HepG2 (cell line): ENCODE measurements at places on chromosomes 2 and 18. TPM values are rescaled to one million over a fixed set of nuclear protein-coding genes. Genes with fewer than 3 reads are reported as not detected.
A peak's percentile ranks its signal among the peaks of the same experiment; 100 is the strongest.

GRCh38 chr18:46832849-46833248, 76.0 kb upstream of the ST8SIA5 start:
- H3K4me3 ChIP-seq, result no peak overlapping the region
- DNase-seq, result no peak
- H3K36me3 ChIP-seq, result peaks cover 31% of the 10 kb centered on the region; the same call in 2 of the 3 replicates
- H3K4me1 ChIP-seq, result peaks cover 15% of the 10 kb centered on the region

DNA sequence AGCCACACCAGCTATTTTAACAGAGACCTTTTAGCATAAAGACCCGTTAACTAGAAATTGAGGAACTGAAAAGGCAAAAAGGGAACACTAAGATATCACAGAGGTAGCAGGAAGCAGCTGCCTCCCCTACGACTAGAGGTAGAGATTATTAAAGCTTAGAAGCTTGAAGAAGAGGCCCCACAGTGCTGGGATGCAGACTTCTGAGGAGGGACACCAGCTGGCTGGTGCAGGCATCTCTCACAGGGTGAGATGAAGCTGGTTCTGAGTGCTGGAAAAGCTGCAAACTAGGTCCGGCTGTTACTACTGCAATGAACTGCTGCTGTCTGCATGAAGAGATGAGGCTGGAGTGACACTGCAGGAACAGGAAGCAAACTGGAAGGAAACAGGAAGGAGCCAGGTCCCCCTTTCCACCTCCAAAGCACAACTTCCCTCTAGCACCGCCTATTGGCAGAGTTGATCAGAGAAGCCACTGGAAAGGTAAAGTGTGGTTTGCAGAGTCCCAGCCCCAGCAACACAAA, 61.2 kb upstream of the MRPS9 start:
- H3K4me3 ChIP-seq, result no peak overlapping the region
- peak; percentile 33 for DNase-seq
- peaks cover 4% of the 10 kb centered on the region; the same call in 1 of the 3 replicates for H3K27me3 ChIP-seq
- H3K27ac ChIP-seq, result no peak overlapping the region

GRCh38 chr2:20363578-20363977, 12.9 kb upstream of the PUM2 start:
- H3K27ac ChIP-seq, result no peak overlapping the region
- peaks cover 5% of the 10 kb centered on the region; the same call in 1 of the 2 replicates for H3K4me1 ChIP-seq
- no peak for DNase-seq
- no peaks in the 10 kb centered on the region for H3K36me3 ChIP-seq

PSMA8 gene
- not detected in 2 replicates for total RNA-seq

DNA sequence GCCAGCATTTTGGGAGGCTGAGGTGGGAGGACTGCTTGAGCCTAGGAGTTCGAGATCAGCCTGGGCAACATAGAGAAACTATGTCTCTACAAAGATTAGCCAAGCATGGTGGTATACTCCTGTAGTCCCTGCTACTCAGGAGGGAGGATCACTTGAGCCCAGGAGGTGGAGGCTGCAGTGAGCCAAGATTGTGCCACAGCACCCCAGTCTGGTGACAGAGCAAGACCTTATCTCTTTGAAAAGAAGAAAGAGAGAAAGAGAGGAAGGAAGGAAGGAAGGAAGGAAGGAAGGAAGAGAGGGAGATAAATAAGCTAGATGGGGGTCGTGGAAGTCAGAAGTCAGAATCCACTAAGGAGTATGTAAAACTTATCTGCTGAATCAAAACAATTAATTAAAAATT, 16.2 kb downstream of the GPR75 start:
- DNase-seq, result no peak
- H3K36me3 ChIP-seq, result no peaks in the 10 kb centered on the region
- H3K4me1 ChIP-seq, result peaks cover 14% of the 10 kb centered on the region
- no peak overlapping the region for H3K4me3 ChIP-seq

ARHGEF33 gene
- total RNA-seq, result not detected in 2 replicates

DNA sequence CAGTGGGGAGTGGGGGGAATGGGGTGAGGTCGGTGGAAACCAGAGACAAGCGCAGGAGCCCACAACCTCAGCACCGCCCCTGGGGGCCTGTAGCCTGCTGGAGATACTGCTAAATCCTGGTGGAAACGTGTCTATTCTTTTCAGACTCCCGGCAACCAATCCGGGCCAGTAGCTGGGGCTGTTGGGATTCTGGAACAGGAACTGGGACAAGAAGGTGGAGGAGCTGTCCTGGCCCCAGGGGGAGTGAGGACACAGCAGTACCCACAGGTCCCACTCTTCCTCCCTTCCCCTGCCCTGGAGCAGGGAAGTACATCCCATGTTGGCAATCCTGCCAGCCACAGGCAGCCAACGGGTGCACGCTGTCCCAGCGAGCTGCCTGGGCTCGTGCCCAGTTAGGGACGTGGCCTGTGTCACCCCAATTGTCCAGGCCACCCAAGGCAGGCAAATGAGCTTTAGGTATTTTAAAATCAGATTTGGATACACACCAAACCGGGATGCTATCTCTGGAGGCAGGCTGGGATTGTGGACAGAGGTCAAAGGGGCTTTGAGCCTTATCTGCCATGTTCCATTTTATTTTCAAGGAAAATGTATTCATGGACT, 51.8 kb downstream of the HS1BP3 start:
- no peaks in the 10 kb centered on the region for H3K27me3 ChIP-seq
- DNase-seq, result no peak
- H3K36me3 ChIP-seq, result no peaks in the 10 kb centered on the region

- no peak overlapping the region for H3K27ac ChIP-seq
- H3K4me1 ChIP-seq, result peaks cover 14% of the 10 kb centered on the region
- H3K27me3 ChIP-seq, result no peaks in the 10 kb centered on the region
Observed at GRCh38 chr2:202842690-202843089, 28.9 kb downstream of the ICA1L start.

- DNase-seq, result no peak
- no peak overlapping the region for H3K27ac ChIP-seq
- H3K4me1 ChIP-seq, result no peaks in the 10 kb centered on the region
- H3K27me3 ChIP-seq, result no peaks in the 10 kb centered on the region; the same call in 2 of the 3 replicates
Observed at GRCh38 chr2:217249121-217250012, 389.5 kb upstream of the TNP1 start.

DNA sequence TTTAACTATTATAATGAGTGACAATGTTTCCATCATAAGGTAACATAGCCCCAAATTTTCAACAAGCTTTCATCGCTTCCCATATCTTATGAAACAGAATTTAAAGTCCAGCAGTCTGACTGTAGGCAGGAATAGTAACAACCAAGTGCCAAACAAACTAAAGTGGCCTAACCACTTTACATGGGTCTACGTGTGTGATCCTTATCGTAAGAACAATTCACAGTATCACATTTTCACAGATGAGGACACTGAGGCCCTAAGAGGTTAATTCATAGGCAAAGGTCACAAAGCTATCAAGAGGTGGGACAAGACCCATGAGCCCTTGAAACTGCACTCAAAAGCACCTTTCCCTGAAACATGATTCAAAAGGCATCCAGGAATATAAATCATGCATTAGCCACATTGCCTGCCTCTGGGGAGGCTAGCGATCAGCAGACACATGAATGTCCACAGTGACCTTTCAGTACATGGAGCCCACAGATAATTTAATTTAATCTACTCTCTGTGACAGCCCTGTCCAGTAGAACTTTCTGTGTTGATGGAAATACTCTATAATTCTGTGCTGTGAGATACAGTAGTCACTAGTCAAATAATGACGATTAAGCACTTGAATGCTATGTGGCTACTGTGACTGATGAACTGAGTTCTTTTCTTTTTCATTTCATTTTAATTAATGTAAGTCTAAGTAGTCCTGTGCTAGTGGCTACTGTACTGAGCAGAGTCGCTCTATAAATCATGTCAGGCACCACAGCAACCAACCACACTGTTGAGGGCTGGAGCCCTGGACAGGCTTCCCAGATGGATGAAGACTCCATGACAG, 30.3 kb downstream of the KIDINS220 start:
- no peaks in the 10 kb centered on the region for H3K27me3 ChIP-seq
- H3K4me3 ChIP-seq, result no peak overlapping the region
- H3K4me1 ChIP-seq, result peaks cover 5% of the 10 kb centered on the region; the same call in 1 of the 2 replicates
- H3K36me3 ChIP-seq, result peaks cover 64% of the 10 kb centered on the region
- H3K27ac ChIP-seq, result no peak overlapping the region

- no peak overlapping the region for H3K27ac ChIP-seq
- DNase-seq, result no peak
- H3K36me3 ChIP-seq, result peaks cover 57% of the 10 kb centered on the region
- H3K4me3 ChIP-seq, result no peak overlapping the region
- H3K4me1 ChIP-seq, result no peaks in the 10 kb centered on the region
Observed at GRCh38 chr2:106105151-106105922, 88.8 kb downstream of the UXS1 start.

GRCh38 chr2:1140389-1141003, 189.8 kb downstream of the SNTG2 start:
- H3K27me3 ChIP-seq, result peaks cover 9% of the 10 kb centered on the region; the same call in 1 of the 3 replicates
- no peaks in the 10 kb centered on the region for H3K36me3 ChIP-seq
- no peak overlapping the region for H3K4me3 ChIP-seq
- no peaks in the 10 kb centered on the region for H3K4me1 ChIP-seq

GRCh38 chr18:54690198-54690597, 99.2 kb downstream of the DYNAP start:
- H3K27me3 ChIP-seq, result no peaks in the 10 kb centered on the region
- DNase-seq, result no peak
- no peaks in the 10 kb centered on the region for H3K4me1 ChIP-seq
- H3K4me3 ChIP-seq, result no peak overlapping the region

- no peak overlapping the region for H3K27ac ChIP-seq
- H3K4me3 ChIP-seq, result no peak overlapping the region
Observed at GRCh38 chr18:69035756-69036155, 237.9 kb downstream of the CCDC102B start.

DNA sequence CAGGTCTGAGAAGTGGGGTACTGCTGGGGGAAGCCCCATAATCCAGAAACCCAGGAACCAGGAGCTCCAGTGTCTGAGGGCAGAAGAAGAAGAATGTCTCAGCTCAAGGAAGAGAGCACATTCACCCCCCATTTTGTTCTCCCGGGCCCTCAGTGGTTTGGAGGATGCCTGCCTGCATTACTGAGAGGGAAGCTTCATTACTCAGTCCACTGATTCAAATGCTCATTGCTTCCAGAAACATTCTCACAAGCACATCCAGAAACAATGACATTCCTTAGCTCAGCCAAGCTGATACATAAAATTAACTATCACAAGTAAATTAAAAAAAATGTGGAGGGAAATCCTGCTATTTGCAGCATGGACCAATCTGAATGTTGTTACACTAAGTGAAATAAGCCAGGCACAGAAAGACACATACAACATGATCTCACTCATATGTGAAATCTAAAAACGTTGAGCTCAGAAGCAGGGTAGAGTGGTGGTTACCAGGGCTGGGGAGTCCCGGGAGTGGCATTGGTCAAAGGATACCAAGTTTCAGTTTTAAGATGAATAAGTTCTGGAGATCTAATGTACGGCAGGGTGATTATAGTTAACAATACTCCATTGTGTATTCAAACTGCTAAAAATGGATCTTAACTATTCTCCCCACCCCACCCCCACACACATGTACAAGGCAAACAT, 459.3 kb downstream of the GALR1 start:
- no peaks in the 10 kb centered on the region for H3K4me1 ChIP-seq
- no peak for DNase-seq
- no peaks in the 10 kb centered on the region for H3K36me3 ChIP-seq
- H3K4me3 ChIP-seq, result no peak overlapping the region
- no peak overlapping the region for H3K27ac ChIP-seq
- no peaks in the 10 kb centered on the region for H3K27me3 ChIP-seq

GRCh38 chr2:182186132-182186735, 200.6 kb downstream of the PPP1R1C start:
- H3K27me3 ChIP-seq, result no peaks in the 10 kb centered on the region
- no peak overlapping the region for H3K4me3 ChIP-seq
- peak; percentile 31 for DNase-seq
- H3K36me3 ChIP-seq, result no peaks in the 10 kb centered on the region

PDIA6 gene
- 318 and 642 TPM in 2 replicates for total RNA-seq

DNA sequence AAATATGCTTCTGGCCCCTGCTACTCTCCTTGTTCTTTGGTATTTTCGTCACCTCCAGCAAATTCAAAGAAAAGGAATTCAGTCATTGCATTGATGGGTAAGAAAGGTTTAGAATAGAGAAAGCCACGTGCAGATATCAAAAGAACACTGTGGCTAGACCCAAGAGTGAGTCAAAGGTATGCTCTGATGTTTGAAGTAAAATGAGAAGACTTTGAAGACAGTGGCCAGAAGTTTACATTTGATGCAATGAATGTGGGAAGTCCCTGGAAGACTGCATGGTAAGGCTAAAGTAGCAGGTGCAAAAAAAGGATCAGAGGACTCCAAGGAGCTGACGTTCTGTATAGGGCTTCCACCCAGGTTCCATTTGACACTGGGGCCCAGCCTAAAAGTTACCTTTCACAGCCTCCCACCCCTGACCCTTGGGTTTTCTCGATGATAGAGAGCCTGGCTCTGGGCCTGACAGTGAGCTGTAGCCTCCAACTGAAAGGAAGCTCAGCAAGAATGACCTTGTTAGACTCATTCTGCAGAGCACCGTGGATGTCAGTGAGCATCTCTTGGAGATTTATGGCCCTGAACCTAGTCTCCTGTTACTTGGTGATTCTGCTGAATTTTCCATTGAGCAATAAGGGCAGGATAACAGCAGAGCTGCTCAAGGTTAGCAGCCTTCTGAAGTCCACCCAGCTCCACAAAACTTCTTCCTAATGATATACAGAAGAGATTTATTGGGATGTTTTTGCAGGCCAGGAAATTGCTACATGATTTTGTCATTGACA, 223.7 kb upstream of the RBBP8 start:
- peaks cover 13% of the 10 kb centered on the region for H3K4me1 ChIP-seq
- no peaks in the 10 kb centered on the region for H3K36me3 ChIP-seq
- no peaks in the 10 kb centered on the region for H3K27me3 ChIP-seq
- no peak overlapping the region for H3K4me3 ChIP-seq

GRCh38 chr2:191593622-191594385, 84.1 kb upstream of the NABP1 start:
- no peaks in the 10 kb centered on the region for H3K36me3 ChIP-seq
- DNase-seq, result peak; percentile 63

STARD6 gene
- total RNA-seq, result not detected in 2 replicates

DNAJC27 gene
- 2.3 and 3.1 TPM in 2 replicates for total RNA-seq

GRCh38 chr2:106956879-106957278, 70.9 kb upstream of the ST6GAL2 start:
- no peak overlapping the region for H3K4me3 ChIP-seq
- no peaks in the 10 kb centered on the region for H3K36me3 ChIP-seq
- H3K27ac ChIP-seq, result no peak overlapping the region
- no peak for DNase-seq

GRCh38 chr2:64062840-64063239, 43.6 kb upstream of the VPS54 start:
- DNase-seq, result no peak
- H3K27me3 ChIP-seq, result 0 out of 2 replicates have a peak, but pooled peaks cover 2% of the 10 kb centered on the region
- H3K27ac ChIP-seq, result no peak overlapping the region
- H3K4me3 ChIP-seq, result no peak overlapping the region
- H3K36me3 ChIP-seq, result no peaks in the 10 kb centered on the region
- H3K4me1 ChIP-seq, result peaks cover 29% of the 10 kb centered on the region

GRCh38 chr2:195343942-195344530, 313.0 kb upstream of the SLC39A10 start:
- H3K27me3 ChIP-seq, result no peaks in the 10 kb centered on the region
- no peaks in the 10 kb centered on the region for H3K36me3 ChIP-seq
- no peak overlapping the region for H3K27ac ChIP-seq
- no peaks in the 10 kb centered on the region for H3K4me1 ChIP-seq
